A673 (cell line): ENCODE measurements at places on chromosomes 3 and 15.
A peak's percentile ranks its signal among the peaks of the same experiment; 100 is the strongest.

DNA sequence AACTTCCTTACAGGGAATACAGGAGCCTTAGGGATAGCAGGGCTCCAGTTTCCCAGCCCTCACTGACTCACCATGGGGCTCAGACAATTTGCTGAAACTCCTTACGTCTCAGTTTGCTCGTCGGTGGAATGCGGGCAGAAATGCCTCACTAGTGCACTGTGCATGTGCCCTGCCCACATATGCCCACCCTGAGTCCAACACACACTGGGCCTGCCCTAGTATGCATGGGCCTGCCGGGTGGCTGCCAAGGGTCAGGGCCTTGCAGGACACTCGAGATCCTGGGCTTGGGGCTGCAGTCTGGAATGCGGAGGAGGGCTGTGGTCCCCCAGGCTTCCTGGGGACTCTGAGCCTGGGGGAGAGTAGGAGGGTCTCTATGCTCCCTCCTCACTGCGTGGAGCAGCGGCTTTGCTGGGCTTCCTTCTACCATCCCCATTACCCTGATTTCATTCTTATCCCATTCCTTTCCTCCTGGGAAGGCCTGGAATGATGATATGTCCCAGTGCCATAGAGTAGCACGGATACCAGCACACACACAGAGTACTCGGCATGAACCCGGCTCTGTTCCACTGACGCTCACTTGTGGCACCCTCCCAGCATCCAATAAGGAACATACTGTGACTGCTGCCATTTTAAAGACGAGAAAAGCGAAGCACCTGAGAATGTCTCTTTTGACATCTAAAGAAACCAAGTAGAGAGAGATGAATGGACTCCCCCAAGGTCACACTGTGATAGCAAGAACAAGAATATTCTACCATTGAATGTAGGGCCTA is 124.2 kb downstream of the ASB7 start:
- DNase-seq, result no peak

GRCh38 chr3:158649791-158650190 is 5.5 kb downstream of the GFM1 start:
- DNase-seq, result no peak

- no peak for DNase-seq
Observed at GRCh38 chr3:107739227-107739626, 216.5 kb downstream of the BBX start.

GRCh38 chr15:65212097-65212496 is 824 bp upstream of the CILP start:
- peak; percentile 44 for DNase-seq

- DNase-seq, result peak; percentile 11
Observed at GRCh38 chr3:170865209-170866094, 4.5 kb downstream of the RPL22L1 start.

DNA sequence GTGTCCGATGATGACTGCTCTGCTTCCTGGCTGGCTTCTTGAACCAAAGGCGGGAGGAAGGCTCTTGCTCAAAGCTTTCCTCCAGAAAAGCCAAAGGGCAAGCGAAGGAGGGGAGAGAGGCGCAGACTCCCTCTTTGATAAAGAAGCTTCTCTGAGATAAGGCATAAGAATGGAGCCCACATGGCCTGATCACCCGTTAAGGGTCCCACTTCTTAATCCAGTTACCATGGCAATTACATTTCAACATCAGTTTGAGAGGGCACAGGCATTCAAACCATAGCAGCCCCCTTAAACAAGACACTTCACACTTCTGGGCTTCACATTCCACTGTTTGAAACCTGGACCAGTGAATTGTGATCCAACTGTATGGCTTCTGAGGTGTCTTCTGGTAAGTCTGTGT is 8.0 kb downstream of the ABHD17C start:
- DNase-seq, result no peak
